NCI-H1436 (cell line): ENCODE measurements at places on chromosomes 12 and 14.

GRCh38 chr14:55285048-55285652, 13.9 kb downstream of the FBXO34 start:
- no peak for DNase-seq

DNA sequence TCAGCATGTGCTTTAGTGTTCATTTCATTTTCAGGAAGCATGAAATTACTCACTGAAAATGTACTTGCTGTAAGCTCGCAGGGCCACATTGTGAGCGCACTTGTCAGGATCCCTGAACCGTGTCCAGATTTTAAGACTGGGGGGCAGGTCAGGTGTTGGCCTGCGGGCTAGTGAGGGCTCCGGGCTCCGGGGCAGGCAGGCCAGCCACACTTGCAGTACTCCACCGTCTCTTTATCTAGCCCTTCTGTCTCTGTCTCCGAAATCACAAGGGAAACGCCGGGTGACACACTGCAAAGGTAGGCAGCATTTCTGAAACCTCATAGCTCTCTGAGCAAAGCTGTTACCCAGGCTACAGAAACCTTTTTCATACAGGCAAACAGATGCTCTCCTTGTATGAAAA, 98.7 kb downstream of the EML1 start:
- no peak for DNase-seq

DNA sequence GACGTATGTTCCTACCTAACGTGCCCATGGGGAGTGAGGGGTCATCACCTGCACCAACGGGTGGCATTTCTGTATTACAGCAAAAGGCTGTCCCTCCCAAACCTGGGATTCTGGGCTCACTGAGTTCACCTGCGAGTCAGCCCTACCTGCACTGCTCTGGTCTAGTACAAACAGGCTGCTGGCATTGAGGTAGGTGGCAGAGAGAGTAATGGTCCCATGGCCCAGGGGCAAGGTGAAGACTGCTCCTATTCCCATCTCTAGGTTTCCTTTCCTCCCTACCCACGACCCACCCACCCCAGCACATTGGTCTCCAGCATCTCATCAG, 421 bp downstream of the SUOX start:
- no peak for DNase-seq

GRCh38 chr12:28121433-28121832, 68.8 kb upstream of the CCDC91 start:
- no peak for DNase-seq

GRCh38 chr12:67919406-67919805, 69.8 kb upstream of the IFNG-AS1 start:
- no peak for DNase-seq

DNA sequence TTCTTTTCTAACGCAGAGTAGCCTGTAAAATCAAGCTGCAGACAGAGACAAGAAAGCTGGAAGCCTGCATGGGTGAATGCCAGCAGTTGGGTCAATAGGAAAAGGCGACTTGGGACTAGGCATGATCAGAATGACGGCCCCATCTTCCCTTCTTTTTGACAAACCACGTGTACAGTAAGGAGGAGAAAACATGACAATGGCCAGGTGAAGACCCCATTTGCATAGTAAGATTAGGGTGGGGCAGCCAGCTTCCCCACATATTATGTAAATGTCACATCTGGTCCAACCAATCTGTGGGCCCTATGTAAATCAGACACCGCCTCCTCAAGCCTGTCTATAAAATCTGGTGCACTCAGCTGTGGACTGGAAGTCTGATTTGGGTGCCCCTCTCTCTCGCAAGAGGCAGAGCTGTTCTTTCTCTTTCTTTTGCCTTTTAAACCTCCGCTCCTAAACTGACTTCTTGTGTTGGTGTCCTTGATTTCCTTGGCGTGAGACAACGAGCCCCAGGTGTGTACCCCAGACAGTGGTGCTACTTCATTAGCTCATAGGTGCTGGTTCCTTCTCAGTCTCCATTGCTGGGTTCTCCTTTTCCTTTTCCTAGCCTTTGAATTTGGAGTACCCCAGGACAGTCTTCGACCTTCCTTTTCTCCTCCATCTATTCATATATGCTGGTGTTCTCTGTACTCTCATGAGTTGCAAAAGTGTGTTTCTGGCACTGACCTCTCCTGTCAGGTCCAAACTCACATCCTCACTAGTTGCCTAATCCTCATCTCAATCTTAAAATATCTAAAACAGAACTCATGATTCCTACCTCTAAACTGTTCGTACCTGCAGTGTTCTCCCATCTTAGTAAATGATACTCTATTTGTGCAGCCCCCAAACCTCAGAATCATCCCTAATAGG, 9.4 kb upstream of the DHRS7 start:
- no peak for DNase-seq

DNA sequence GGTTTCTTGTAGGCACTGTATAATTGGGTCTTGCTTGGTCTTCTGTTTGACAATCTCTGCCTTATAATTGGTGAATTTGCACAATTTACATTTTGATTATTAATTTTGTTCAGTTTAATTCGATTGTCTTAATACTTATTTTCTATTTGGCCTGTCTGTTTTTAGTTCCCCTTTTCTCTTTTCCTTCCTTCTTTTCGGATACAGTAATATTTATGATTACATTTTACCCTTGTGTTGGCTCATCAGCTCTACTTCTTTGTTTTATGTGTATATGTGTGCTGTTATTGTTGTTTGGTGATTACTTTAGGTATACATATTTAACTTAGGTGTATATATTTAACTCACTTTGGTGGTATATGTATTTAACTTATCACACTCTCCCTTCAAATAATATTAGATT, 12.8 kb upstream of the BEGAIN start:
- DNase-seq = no peak

DNA sequence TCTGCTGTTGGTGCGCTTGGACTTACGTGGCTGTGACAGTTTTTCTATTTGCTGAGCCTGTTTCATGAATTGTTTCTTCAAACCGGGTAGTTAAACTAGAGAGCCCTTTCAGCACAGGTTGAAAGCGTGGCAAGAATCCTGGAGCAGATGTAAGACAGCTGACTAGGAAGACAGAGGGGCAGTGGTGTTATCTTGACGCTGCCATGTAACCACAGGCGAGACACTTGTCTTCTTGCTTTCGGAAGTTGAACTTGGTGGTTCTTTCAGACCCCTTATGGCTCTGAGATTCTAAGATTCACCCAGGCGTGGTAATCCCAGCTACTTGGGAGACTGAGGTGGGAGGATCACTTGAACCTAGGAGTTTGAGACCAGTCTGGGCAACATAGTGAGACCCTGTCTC, 4.3 kb downstream of the EMP1 start:
- DNase-seq = no peak

DNA sequence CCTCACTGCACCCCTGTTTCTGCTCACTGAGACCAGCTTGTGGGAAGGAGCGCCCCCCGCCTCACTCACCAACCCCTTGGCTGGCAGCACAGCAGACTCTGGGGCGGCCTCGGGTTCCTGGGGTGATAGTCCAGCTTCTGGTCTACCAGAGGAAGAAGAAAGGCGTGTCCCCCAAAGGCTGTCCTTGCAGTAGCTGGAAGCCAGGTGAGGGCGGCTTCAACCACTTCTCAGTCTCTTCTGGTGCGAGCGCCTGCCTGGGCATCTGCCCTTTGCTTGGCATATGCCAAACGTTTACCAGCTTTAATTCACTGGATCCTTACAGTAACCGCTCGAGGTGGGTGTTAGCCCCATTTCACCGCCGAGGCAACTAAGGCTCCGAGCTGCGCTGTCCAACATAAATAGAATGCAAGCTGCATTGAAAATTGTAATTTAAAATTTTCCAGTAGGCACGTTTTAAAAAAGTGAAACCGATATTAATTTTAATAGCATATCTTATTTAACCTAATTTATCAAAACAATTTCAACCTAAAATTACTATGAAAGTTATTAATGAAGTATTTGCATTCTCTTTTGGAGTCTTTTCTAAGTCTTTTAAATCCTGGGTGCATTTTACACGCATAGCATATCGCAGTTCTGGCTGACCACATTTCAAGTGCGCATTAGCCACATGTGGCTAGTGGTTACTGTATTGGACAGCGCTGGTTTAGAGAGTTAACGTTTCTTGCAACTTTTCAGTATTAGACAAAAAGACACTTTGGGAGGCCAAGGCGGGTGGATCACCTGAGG, 872 bp downstream of the FAM177A1 start:
- peak; percentile 20 for DNase-seq

DNA sequence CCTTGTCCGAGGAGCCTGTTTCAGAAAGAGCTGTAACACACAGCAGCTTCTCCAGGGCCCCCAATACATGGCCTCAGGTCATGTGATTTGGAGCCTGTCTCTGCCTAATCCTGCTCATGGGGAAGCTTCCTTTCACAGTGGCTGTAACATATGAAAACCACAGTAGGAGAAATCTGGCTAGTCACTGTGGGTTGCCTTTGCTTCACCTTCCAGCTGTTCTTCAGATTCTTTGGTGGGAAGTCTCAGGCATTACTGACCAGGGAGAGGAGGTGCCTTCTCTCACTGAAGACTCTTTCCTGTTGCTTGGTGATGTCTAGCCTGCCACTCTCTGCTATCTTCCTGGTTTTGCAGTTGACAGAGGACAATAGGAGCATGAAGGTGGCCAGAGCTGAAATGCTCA, 350.6 kb downstream of the DPF3 start:
- DNase-seq = no peak

- no peak for DNase-seq
These were observed 28.2 kb downstream of the EEA1 start for GRCh38 chr12:92900941-92901340.

- DNase-seq = no peak
These were observed 167.4 kb downstream of the TMTC3 start for GRCh38 chr12:88309546-88309945.

GRCh38 chr12:124680863-124681778, 113.7 kb upstream of the NCOR2 start:
- DNase-seq = no peak
